ENCODE measurements at places on chromosomes 5 and 9. TPM values are rescaled to one million over a fixed set of nuclear protein-coding genes. Genes with fewer than 3 reads are reported as not detected.

GRCh38 chr5:39519566-39520231 is 94.9 kb upstream of the DAB2 start:
- DNase-seq, result peak; percentile 61

DNA sequence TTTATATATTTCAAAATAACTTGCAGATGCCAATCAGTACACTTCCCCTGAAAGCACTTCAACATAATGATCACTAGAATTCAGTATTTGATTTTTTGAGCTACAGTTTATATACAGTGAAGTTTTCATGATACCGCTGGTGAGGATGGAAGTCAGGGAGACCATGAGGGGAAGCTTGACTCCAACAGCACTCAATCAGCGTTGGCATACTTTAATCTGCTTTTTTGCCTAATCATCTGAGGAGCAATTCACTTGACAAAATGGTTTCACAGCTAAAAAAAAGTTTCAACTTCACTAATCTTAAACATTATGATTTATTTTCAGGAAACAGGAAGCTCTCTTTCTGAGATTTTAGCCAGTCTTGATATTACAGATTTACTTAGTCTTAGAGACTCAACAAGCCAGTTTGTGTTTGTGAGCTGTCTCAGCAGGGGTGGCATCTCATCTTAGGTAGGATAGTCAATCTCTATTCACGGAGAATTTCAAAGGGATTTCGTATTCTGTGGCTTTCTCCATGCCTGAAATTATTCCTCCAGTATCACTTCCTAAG is 111.4 kb upstream of the ARRDC3 start:
- DNase-seq, result no peak

DNA sequence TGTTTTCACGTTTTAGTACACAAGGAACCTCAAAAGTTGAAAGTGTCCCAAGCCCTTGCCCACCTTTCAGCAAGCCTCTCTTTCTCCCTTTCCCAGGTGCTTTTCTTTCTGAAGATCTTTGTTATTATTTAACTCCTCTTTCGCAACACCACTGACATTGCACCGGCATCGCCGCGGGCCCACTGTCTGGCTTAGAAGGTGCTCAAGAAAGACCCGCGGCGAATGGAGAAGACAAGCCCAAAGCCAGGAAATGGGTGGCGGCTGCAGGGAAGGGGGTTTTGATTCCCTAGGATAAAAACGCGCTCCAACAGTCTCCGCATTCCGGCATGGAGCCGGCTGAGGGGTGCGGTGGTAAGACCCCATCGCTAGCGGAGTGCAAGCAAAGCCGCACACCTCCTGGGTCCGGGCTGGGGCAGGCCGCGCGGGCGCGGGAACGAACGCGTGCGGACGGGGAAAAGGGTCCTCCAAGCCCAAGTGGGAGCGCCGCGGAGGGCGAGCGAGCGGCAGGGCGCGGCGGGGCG is 404 bp upstream of the AFAP1L1 start:
- DNase-seq, result peak; percentile 35

DNA sequence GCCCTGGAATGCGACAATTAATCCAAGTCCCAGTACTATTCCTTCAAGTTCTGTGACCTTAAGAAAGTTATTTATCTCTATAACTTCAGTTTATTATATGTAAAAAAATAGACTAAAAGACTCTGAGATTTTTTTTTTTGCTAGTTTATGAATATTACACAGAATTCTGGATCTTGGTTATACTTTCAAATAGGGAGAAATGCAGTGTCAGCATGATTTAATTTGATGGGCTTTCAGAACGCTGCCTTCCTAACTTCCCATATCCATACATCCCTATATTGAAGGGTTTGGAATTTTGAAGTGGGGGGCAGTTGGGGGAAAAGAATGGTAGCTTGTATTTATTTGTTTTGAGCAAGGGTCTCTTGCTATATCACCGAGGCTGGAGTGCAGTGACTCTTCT is 98.4 kb upstream of the MEGF10 start:
- DNase-seq, result no peak

DNA sequence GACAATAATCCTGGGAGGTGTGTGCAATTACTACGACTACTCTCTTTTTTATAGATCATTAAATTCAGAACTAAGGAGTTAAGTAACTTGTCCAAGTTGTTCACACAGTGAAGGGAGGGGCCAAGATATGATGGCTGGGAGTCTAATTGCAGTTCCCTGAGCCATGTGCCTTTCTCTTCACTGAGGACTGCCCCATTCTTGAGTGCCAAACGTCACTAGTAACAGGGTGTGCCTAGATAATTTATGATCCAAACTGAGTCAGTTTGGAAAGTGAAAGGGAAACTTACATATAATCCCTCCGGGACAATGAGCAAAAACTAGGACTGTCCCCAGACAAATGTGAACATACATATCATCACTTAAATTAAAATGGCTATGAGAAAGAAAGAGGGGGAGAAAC is 20.2 kb downstream of the IL7R start:
- peak; percentile 69 for DNase-seq

DNA sequence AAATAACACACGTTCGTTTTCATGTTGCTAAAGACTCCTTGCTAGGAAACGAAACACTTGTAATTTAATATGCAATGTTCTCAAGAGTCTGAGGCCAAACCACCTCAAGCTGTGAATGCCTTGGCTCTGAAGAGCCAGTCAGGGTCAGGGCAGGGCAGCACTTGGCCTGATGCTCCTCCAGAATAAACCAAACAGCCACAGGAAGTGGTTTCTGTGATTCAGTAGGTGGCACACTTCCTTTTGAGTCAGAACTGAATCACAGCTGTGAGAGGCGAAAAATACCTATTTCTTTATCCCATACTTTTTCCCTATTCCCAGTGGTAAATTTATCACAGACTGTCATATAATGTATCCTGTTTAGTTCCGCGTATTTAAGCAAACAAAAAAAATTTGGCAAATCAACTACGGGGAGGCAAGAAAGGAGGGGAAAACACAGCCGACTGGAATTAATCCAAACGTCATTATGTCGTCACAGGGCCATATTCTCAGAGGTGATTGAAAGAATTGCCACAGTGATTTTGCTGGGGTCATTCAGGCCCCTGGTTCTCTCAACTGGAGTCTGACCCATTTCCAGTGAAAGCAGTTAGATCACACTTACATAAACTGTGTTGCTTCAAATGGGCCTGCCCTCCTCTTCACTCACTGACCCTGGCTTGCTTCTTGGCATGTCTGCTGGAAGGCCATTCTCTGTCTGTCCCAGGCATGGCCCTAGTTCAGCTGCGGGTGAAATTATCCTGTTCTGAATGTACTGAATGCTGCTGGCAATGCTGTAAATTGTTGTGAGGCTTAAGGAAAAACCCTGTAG is 71.2 kb downstream of the ARRDC3 start:
- DNase-seq, result peak; percentile 98

- DNase-seq, result no peak
Observed at GRCh38 chr9:131095666-131096268, 564 bp upstream of the AIF1L start.

DNA sequence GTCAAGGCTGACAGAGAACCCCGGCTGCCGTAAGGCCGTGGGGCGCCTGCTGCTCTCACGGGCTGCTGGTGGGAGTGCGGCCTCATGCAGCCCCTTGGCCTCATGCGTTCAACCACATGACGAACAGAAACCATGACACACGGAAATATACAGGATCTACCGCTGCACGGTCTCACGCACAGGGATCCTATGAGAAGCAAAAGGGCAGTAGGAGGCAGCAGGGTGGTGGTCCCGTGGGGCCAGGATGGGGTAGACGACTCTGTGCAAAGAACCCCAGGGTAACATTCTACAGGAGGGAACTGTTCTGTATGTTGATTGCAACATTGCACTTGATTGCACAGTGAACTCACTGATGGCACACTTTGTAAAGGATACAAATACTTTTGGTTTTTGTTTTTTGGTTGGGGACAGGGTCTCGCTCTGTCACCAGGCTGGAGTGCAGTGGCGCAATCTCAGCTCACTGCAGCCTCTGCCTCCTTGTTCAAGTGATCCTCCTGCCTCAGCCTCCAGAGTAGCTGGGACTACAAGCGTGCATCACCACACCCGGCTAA is 51.6 kb downstream of the NACC2 start:
- DNase-seq, result no peak

DNA sequence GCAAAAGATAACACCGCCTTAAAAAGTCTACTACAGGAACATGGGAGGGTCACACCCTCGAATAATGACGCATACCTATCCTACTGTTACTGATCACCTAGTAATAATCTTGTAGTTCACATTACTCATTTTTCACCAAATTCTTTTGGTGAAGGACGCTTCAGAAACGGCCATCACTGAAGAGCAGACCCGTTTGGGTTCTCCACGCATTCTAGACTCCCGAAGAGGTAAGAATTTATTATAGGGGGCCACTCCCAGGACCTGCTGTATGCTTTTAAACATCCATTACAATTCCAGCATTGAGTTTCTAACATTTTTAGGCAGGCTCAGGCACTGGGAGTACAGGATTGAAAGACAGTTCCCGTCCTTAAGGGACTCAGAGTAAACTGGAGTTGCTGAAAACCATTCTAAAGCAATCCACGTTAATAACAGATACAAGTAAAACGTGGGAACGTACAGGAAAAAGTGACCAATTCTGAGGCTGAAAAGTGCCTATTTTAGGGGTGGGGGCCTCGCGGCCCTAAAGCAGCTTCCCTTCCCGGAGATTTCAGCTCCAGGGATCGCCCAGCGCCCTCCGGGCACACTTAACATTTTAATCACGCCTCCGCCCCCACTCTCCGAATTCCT is at the start of gene FER:
Gene FER (plus strand): TSS at position 124 of the 627 bp plus-strand sequence. CDS start 50,286 bp downstream, outside the sequence.
- peak; percentile 84 for DNase-seq

DNA sequence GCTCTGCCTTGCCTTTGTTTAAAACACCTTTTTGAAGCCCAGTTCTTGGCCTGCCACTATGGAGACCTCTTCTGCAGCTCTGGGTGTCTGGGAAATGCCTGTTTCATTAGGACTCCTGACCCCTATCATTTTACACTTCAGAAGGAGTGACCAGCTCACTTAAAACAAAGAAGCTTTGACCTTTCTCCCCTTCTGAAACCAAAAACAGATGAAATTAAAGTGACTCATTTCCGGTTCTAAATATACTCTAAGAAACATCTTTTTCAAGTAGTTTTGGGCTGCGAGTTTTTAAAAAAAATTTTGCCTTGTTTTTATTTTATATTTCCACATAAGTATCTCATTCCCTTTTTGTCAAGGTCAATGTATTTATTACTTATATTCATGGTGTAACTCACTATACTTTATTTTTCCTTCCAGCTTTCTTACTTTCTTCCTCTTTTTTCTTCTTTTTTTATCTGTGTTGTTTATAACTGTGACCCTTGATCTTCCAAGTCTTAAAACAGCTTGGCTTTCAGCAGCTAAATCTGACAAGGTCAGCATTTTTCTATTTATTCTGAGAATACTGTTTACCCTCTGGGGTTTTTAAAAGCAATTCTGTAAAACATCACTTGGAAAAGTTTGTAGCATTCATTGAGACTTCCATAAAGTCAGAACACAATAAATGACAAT is 672.9 kb downstream of the NR2F1-AS1 start:
- DNase-seq, result peak; percentile 54

GRCh38 chr5:9335754-9336495 is 209.9 kb downstream of the SEMA5A start:
- no peak for DNase-seq

- no peak for DNase-seq
Observed at GRCh38 chr5:126354858-126355731, 68.1 kb upstream of the GRAMD2B start.

Gene FKTN
- total RNA-seq, result 40.7 TPM

Gene PLCXD3
- total RNA-seq, result 0.22 TPM

Gene ORM2
- total RNA-seq, result not detected

Gene SYNPO
- 6.1 TPM for total RNA-seq

Gene PHF24
- not detected for total RNA-seq

Gene SPINK6
- not detected for total RNA-seq
